ENCODE measurements at places on chromosomes 6 and 20.

- DNase-seq: no peak
These were observed 41.5 kb downstream of the SH3BGRL2 start for GRCh38 chr6:79672631-79673111.

- DNase-seq: no peak
These were observed 17.3 kb downstream of the EEF1E1 start for GRCh38 chr6:8085053-8085511.

GRCh38 chr6:16761471-16762267 is 409 bp upstream of the ATXN1 start:
- peak; percentile 86 for DNase-seq

DNA sequence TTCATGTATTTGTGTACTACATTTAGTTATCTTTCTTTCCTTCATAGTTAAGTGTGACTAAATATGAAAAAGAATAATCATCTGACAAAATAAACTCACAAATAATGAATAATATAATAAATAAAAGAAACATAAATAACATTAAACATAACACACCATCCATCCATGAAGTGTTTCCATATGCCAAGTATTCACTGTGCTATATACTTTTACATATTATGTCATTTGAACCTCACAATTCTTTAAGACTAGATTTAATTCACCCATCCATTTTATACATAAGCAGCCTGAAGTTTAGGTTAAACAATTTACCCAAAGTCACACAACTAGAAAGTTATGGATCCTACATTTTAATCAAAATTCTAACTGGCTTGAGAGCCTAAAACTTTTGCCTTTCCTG is 549.4 kb upstream of the HS3ST5 start:
- DNase-seq: no peak

- DNase-seq: no peak
These were observed 56.1 kb downstream of the MEP1A start for GRCh38 chr6:46849361-46849690.

- peak; percentile 40 for DNase-seq
These were observed 3.3 kb downstream of the MAPRE1 start for GRCh38 chr20:32823078-32823477.

Measured in stimulated activated CD4-positive, alpha-beta T cell treated with anti-CD3 and anti-CD28 coated beads, Interleukin-15, amount 100 ng/mL, for 24 hours (primary cell).